ENCODE measurements at places on chromosomes 6 and 20.

DNA sequence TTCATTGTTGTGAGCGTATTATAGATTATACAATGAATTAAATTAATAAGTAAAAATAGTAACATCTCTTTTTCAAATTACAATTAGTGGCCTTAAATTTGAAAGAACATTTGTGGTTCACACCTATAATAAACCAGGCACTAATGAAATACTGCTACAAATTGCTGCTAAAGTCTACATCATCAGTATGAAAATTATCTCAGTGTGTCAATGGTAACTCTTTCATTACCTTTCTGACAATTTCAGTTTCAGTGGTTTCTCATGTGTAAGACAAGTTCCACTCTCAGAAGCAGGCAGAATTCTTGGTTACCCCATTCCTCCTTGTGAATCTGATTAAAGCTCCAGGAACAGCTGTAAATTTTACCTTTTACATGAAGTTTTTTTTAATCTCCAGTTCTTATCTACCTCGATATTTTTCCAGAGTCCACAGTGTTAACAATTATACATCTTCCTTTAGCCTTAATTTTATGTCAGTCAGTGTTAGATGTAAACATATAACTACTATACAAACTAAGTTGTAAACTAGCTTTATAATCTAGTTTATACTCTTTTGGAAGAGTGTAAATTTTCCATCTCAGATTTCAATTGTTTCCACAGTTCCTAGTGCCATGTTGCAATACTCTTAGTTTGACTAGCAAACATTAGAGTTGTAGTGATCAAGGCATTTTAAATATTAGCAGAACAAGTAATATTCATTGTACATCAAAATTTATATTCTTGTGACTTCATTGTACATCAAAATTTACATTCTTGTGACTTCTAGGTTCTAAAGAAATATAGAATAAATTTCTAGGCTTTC lies 1038.4 kb downstream of the EPHA7 start:
- no peak overlapping the region for H3K4me3 ChIP-seq
- H3K4me1 ChIP-seq = no peaks in the 10 kb centered on the region
- no peaks in the 10 kb centered on the region for H3K27me3 ChIP-seq
- H3K36me3 ChIP-seq = no peaks in the 10 kb centered on the region
- H3K27ac ChIP-seq = no peak overlapping the region

DNA sequence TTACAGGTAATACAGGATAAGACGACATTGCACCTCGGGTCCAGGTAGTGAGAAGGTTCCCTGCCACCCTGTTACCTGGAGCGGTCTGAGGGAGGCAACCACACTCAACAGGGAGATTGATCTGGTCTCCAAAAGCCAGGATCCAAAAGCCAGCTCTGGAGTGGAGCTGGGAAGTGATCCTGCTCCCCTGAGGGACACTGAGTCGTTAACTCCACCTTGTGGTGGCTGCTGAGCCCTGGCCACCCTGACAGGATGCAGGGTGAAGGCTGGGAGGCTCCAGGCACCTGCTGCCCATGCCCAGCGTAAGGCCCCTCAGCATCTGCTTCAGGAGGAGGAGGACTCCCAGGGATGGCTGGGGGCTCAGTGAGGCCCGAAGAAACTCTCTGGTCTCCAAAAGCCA lies 38.7 kb upstream of the SLC22A2 start:
- peaks cover 9% of the 10 kb centered on the region for H3K27me3 ChIP-seq
- no peak overlapping the region for H3K4me3 ChIP-seq
- H3K36me3 ChIP-seq = no peaks in the 10 kb centered on the region
- no peaks in the 10 kb centered on the region for H3K4me1 ChIP-seq

DNA sequence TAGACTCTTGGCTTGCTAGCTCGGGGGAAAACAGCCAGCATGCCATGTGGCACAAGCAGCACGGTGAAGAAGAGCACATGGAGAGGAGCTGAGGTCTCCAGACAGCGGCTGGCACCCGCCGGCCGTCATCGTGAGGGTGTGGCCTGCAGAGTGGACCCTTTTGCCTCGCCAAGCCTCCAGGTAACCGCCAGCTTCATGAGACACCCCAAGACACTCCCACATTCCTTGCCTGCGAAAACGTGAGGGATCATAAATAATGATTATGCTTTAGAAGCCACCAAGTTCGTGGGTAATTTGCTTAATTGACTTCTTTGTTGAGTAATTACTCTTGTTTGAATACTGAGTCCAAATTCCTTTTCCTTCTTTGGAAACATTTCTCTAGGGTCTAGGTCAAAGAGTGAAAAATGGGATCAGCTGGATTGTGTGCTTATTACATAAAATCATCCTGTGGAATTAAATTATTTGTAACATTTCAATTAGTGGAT lies 23.2 kb downstream of the FAM50B start:
- no peak for DNase-seq
- no peaks in the 10 kb centered on the region for H3K36me3 ChIP-seq
- H3K4me1 ChIP-seq = peaks cover 3% of the 10 kb centered on the region
- H3K27me3 ChIP-seq = peaks cover 16% of the 10 kb centered on the region
- no peak overlapping the region for H3K27ac ChIP-seq

DNA sequence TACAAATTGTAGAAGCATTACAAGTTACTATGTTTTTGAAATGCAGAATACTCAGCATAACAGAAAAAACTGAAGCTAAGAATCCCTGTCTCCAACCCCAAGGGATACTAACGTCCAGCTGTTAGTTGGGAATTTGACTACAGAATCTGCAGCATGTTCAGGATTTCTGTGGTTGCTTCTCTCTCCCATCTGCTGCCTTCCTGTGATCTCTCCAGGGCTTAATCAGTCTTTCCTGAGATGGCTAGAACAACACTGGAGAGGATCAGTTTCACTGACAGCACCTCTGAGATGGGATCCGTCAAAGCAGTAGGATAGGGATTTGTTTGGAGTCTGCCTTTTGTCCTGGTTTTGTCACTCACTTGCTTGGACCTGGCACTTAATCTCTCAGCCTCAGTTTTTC lies 73.3 kb upstream of the NUP153 start:
- H3K36me3 ChIP-seq = no peaks in the 10 kb centered on the region
- no peak overlapping the region for H3K27ac ChIP-seq
- DNase-seq = no peak
- no peaks in the 10 kb centered on the region for H3K4me1 ChIP-seq
- H3K27me3 ChIP-seq = peaks cover 3% of the 10 kb centered on the region

DNA sequence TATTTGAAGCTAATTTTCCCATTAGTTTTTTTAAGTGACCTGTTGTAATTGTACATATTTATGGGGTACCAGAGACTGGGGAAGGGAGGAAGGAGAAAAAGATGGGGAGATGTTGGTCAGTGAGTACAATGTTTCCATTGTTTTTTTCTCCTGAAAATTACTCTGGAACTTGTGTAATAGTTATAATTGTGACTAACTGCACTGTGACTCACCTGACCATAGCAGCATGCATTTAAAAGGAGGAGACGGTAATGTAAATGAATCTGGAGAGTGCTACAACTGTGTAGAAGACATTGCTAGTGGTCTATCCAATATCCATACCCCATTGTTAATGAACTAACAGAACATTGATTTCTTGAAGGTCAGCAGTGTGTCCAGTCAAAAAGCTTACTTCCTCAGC lies 133.4 kb downstream of the RFPL4B start:
- DNase-seq = no peak
- no peaks in the 10 kb centered on the region for H3K36me3 ChIP-seq
- no peak overlapping the region for H3K4me3 ChIP-seq
- no peaks in the 10 kb centered on the region for H3K27me3 ChIP-seq

GRCh38 chr20:17921774-17922173 lies 46.8 kb downstream of the SNX5 start:
- peaks cover 30% of the 10 kb centered on the region for H3K27me3 ChIP-seq
- no peak overlapping the region for H3K4me3 ChIP-seq
- no peaks in the 10 kb centered on the region for H3K4me1 ChIP-seq
- no peaks in the 10 kb centered on the region for H3K36me3 ChIP-seq

GRCh38 chr6:161215876-161216615 lies 57.8 kb downstream of the AGPAT4 start:
- no peaks in the 10 kb centered on the region for H3K27me3 ChIP-seq
- no peak overlapping the region for H3K4me3 ChIP-seq
- H3K27ac ChIP-seq = no peak overlapping the region

GRCh38 chr6:108689272-108690161 lies 128.8 kb downstream of the FOXO3 start:
- H3K4me3 ChIP-seq = no peak overlapping the region
- peaks cover 6% of the 10 kb centered on the region for H3K36me3 ChIP-seq
- H3K4me1 ChIP-seq = peaks cover 13% of the 10 kb centered on the region
- H3K27ac ChIP-seq = no peak overlapping the region
- DNase-seq = no peak
- H3K27me3 ChIP-seq = no peaks in the 10 kb centered on the region

DNA sequence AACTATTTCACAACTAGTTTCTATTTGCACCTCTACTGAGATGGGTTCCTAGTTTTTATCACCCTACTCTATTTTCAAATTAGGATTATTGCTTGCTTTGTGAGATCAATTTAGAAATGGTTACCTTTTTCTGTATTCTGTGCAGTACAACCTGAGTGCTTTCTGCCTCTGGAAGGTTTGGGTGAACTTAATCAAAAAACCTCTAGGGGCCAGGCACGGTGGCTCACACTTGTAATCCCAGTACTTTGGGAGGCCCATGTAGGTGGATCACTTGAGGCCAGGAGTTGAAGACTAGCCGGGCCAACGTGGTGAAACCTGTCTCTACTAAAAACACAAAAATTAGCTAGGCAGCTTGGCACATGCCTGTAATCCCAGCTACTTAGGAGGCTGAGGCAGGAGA lies 63.3 kb downstream of the SCAF8 start:
- DNase-seq = no peak
- H3K4me3 ChIP-seq = no peak overlapping the region
- H3K36me3 ChIP-seq = peaks cover 36% of the 10 kb centered on the region
- H3K27me3 ChIP-seq = no peaks in the 10 kb centered on the region
- peaks cover 21% of the 10 kb centered on the region for H3K4me1 ChIP-seq

GRCh38 chr20:20225325-20226043 lies 142.4 kb upstream of the INSM1 start:
- H3K4me3 ChIP-seq = no peak overlapping the region
- DNase-seq = no peak
- H3K27ac ChIP-seq = no peak overlapping the region
- H3K27me3 ChIP-seq = peaks cover 16% of the 10 kb centered on the region
- H3K4me1 ChIP-seq = no peaks in the 10 kb centered on the region

GRCh38 chr20:61134296-61135030 lies 117.6 kb upstream of the CDH4 start:
- peaks cover 17% of the 10 kb centered on the region for H3K27me3 ChIP-seq
- H3K4me3 ChIP-seq = no peak overlapping the region
- DNase-seq = no peak
- H3K36me3 ChIP-seq = no peaks in the 10 kb centered on the region
- H3K27ac ChIP-seq = no peak overlapping the region

DNA sequence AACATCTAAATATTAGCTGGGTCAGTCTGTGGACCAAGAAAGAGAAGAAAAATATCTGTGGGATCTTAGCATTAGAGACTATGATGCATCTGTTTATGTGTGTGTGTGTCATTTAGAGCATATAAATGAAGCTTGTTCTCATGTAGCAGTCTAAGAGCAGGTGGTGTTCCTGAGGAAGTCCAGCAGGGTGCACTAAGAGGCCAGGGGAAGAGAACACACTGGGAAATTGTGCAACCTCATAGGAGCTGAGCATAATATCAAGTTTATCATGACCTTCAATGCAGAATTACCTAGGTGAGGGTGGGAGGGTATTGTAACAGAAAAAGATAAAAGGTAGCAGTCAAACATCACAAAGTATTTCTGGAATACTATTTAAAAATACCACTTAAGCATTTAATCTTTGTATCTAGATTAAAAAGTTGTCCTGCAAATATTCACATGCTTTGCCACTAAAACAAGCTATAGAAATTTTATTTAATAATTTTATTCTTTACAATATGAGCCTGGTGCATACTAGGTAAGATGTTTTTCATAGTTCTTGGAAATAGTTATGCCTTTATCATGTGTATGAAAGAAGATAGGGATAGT lies 80.5 kb downstream of the SMPDL3A start:
- no peaks in the 10 kb centered on the region for H3K36me3 ChIP-seq
- H3K27me3 ChIP-seq = no peaks in the 10 kb centered on the region
- H3K4me1 ChIP-seq = no peaks in the 10 kb centered on the region
- DNase-seq = no peak
- H3K4me3 ChIP-seq = no peak overlapping the region
- no peak overlapping the region for H3K27ac ChIP-seq

GRCh38 chr6:66128243-66128642 lies 421.2 kb upstream of the EYS start:
- no peak overlapping the region for H3K4me3 ChIP-seq
- no peak overlapping the region for H3K27ac ChIP-seq
- DNase-seq = no peak

All from activated naive CD8-positive, alpha-beta T cell treated with anti-CD3 and anti-CD28 coated beads for 36 hours (primary cell).